ENCODE measurements at places on chromosomes 5 and 9.
A peak's percentile ranks its signal among the peaks of the same experiment; 100 is the strongest.

GRCh38 chr5:2910401-2911175 is 159.1 kb upstream of the IRX2 start:
- no peak for DNase-seq

GRCh38 chr5:103178167-103178566 is 58.1 kb downstream of the PPIP5K2 start:
- no peak for DNase-seq

DNA sequence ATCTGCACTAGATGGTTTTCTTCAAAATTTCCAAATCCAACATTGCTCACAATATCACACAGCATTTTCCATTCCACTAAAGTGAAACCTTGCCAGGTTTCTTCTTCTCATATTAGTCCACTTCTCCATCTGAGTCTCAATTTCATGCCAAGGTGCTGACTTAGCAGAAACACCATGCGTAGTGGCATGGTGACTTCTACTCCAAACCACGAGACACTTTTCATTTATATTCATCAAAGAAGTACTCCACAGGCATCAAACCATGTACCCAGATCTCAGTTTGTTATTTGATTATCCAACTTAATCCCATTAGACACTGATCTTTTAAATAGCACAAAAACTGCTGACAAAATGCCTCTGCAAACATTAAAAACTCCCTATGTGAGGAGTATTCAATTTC is 233.4 kb upstream of the ITGA1 start:
- no peak for DNase-seq

GRCh38 chr5:107670932-107671741 is at the start of gene EFNA5:
Gene EFNA5, minus strand, starts transcription at chr5:107670937.
- peak; percentile 43 for DNase-seq

GRCh38 chr9:108845947-108846346 is 9.8 kb downstream of the ACTL7B start:
- DNase-seq = no peak

GRCh38 chr5:66306844-66307315 is 162.8 kb downstream of the SREK1 start:
- DNase-seq = no peak

GRCh38 chr9:19648672-19649071 is 140.2 kb downstream of the SLC24A2 start:
- no peak for DNase-seq

DNA sequence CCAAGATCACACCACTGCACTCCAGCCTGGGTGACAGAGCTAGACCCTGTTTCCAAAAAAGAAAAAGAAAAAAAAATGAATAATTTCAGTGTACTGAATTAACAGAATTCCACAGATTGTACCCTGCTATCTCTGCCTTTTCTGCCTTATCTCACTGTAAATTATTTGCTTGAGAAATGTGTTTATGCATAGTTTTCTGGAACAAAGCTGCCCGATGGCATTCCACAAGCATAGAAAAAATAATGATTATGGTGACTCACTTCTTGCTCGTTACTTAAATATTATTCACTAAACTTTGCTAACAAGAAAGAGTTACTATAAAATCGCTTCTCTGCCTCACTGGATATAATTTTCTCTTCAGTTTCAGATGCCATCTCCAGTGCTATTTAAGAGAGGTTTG is 88.7 kb upstream of the FAM169A start:
- no peak for DNase-seq

DNA sequence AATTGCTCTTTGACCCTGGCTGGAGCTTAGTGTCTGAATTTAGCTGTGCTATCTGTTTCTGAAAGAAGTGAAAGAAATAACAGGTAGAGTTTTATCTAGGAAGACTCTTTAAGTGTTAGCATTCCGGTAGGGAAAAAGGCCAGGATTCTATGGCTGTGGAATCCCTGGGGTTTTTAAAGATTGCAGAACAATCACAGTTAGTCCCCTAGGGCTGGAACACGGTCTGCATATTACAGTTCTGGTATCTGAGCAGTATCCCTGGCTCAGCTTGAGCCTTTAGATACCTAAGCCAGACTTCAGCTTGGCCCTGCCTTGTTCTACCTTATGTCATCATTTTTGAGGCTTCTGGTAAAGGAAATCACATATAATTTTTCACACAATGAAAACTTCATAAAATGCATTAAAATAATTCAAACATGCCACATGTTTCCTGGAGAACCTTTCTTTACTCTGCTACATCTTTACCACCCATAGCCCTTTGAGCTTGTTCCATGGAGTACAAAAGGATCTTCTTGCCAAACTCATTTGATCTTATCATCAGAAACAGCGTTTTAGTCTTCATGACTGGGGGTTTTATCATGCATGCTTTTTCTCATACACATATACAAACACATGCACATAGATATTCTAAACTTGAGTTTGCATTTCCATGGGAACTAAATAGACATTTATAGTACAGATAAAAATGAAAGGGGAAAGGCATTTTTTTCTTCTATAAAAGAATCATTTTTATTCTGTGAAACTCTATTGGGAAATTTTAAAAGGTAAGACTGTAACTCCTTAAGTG is 410.8 kb downstream of the CETN3 start:
- DNase-seq = no peak

GRCh38 chr5:134437340-134437846 is 25.7 kb upstream of the CDKN2AIPNL start:
- peak; percentile 32 for DNase-seq

DNA sequence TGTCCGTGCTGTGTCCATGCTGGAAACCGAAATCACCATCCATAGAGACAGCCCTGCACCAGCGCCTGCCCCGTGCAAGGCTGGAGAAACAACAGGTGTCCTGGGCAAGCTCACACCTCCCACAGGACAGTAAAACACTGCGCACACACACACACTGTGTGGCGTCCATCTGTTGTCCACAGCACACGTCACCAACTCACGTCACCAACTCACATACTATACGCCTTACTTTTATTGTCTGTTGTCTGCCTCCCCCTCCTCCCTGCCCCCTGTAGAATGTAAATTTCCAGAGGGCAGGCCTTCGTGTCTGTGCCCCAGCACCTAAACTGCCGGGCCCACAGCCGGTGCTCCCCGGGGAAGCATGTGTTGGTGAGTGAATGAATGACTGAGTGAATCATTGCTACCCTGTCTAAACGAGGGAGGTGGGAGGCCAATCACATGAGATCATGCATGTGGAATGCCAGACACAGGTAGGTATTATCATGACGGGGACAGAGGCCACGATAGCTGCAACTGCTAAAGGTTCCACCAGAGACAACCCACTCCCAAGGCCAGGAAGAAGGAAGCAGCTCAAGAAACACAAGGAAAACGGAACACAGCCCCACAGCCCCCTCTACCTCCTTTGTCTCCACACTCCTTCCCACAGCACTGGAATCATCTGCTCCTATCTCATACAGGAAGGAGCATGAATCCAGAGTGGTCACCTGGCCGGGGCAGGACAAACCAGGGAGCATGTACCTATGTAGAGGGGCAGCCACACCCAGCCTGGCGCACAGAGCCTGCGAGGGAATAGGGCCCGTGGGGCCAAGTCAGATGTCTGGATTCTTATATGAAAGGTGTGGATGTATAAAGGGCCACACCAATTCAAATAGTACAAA is 41.9 kb downstream of the STK10 start:
- DNase-seq = no peak

DNA sequence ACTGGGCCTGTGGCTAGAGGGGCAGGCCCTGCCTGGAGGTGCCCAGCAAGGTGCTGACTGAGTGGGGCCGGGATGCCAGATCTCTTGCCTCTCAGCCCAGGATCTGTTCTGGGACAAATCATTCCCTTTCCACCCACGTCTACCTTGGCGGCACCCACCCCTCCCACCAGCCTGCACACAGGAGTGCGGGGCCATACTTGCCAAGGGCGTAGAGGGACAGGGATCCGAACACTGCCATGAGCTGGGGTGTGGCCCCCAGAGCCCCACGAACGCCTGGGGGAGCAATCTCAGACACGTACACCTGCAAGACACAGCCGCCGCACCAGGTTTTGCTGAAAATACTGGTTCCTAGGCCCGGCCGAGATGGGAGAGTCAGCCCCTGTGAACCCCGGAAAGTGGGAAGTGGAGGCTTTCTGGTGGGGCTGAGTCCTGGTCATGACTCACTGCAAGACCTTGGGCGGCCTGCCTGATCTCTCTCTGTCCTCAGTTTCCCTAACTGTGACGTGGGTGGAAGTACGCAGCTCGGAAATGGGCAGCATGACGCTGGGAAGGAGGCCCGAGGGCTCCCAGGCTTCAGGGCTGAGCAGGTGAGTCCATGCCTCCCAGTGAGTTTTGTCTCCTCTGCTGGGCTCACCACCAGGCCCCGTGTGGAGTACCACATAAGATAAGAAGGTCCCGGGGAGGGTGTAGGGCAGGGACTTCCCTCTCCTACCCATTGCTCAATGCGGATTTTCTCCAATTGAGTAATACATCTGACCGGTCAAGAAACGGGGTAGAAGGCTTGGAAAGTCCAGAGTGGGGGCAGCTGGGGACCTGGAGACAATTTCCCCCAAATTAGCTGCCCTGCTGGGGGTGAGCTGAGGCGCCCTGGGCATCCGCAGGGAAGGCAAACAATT is 2.6 kb downstream of the SLC2A6 start:
- no peak for DNase-seq

DNA sequence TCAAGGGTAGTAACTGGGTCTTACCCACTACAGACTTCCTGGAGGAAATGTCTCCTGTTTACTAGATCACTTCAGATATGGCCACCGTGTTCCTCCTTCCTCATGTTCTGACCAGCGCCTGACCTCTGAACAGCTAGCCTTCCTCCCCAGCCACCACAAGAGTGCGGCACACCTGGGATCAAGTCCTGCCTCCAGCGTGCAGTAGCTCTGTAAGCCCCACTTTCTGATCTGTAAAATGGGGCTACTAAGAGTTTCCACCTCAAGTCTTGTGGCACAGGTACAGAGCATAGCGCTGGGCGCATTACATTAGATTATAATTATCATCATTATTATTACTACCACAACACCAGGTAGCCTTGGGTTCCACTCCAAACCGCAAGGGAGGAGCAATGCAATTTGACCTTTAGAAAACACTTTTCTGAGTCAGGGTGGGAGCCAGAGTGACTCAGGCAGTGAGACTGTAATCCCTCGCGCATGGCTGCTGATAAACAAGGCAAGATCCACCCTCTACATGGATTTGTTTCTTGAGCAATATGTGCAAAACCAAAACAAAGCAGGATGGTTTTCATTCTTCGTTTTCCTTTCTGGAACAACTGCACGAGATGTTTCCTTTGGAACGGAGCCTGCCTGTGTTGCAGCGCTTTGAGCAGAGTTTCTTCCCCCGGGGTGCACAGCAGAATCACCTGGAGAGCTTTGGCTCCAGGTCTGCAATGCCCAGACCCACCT is 65.0 kb upstream of the ANGPTL2 start:
- no peak for DNase-seq

DNA sequence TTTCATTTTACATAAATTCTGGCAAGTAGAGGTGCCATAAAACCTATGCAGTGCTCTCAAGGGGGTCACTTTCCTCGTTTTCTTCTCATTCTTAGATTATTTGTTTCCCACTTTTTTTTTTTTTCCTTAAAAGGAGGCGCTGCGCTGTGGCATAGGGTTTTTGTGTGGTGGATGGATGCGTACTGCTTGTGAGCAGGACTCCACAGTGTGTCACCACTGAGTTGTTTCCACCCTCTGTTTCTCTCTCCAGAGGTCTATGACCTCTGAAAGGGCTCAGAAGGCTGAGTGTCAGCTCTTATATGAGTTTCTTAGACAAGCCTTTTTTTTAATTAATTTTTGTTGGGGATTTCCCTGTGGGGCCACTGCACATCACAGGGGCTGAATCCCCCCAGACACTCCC is 13.6 kb upstream of the CLTB start:
- DNase-seq = no peak

DNA sequence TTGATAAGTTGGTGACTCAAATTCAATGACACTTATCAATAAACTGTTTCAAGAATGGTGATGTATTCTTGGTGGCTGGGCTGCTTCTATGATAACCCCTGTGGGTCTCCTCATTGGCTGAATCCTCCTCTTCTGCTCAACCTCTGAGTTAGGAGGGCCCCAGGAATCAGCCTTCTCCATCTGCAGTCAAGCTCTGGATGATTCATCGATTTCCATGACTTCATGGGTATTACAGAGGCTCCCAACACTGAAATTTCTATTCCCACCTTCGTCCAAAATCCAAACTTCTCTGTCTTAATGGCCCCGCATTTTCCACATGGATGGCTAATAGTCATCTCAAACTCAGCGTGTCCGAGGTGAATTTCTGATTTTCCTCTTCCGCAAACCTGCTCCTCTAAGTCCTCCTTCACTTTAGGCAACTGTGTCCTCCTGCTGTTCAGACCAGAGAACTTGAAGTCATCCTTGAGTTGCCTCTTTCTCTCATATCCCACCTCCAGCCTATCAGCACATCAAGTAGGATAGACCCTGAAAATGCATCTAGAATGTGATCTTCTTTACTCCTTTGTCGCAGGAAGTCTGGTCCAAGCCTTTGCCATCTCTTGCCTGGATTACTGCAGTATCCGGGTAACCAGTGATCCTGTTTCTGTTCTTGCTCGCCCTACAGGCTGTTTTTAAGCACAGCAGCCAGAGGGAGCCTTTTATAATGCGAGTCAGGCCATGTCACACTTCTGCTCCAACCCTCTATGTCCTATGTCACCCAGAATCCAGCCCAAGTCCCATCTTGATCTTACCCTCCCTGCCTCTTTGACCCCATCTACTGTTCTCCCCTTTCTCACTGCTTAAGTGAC is 41.4 kb upstream of the IL7R start:
- peak; percentile 43 for DNase-seq

GRCh38 chr5:39014561-39014960 is 59.6 kb downstream of the RICTOR start:
- no peak for DNase-seq

DNA sequence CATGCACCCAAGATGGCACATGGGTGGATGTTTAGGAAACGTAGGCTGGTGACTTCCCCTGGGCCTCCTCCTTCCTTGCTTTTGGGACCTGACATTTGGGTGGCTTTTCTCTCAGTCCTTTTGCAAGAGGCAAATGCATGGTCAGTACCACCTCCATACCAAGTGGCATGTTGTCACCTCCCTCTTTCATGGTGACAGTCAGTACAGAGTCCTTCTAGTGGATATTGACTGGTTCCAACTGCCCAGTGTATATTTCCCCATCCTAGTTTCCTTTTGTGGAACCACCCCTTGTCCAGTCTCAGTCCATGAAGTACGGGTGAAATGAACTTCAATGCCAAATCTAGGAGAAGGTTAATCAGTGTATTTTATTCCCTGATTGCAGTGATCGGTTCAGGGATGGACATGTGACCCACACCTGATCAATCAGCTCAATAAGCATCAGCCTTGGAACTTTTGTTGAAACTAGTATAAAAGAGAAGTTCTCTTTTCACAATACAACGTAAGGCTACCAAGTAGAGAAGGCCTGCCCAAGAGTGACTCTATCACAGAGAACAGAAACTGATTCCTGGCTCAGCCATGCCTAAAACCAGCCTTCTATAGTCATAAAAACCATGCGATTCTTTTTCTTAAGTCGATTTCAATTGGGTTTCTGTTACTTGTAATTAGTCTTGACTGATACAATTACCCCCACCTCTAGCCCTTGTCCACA is 143.4 kb upstream of the KLF9 start:
- no peak for DNase-seq

DNA sequence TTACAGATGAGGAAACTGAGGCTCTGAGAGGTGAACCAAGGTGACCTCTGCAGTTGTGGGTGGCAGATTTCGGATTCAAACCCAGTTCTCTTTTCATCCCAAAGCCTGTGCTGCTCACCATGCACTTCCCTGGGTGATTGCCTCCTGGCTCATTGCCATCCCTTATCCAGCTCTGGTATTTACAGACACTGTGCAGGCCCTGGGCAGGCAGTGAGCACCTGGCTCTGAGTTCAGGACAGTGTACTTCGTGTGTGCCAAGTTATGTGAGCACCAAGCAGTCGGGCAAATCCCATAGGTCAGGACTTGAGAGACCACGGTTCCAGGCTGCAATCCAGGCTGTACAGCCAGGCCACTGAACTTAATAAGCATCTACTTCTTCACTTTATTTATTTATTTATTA is 1.4 kb downstream of the LRSAM1 start:
- no peak for DNase-seq

All from WERI-Rb-1 (cell line).